ENCODE measurements at places on chromosomes 2 and 18.

DNA sequence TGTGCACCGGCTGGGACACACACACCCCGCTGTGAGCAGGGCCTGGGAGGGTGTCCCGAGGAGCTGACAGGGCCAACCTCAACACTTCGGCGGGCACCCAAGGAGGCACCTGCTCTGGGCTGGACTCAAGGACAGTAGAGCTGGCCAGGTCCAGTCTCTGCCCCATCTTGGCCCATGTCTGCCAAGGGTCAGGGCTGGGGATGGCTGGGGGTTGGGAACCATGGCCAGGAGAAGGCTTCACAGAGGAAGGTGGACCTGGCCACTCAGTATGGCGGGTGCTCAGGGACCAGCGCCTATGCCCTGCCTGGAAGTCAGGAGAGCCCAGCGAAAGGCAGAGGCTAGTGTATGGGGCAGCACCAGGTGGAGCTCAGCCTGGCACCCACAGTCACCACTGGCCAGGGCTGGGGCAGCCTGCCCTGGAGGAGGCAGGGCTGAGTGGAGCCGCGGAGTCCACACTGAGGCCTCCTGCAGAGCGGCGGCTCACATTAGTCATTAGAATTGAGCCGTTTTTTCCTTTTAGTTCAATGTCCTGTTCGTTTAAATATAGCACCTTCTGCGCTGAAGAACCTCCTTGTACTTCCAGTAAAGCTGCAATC lies 4.2 kb downstream of the ERFE start:
- DNase-seq: no peak

DNA sequence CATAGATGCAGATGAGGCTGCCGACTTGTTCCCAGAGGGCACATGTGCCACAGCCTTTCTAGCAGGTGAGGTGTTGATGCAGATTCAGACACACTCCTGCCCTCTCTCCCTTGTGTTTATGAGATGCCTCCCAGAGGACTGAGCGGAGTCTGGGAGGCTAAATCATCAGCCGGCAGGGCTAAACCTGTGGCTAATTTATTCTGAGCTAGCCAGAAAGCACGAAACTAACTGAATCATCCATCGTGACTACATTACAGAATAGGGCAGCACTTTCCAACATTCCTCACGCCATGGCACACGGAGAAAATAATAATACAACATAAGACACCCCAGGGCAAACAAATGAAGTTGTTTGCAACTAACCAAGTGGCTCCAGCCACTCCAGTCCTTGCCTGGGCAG lies 101.7 kb upstream of the FZD7 start:
- DNase-seq: no peak

DNA sequence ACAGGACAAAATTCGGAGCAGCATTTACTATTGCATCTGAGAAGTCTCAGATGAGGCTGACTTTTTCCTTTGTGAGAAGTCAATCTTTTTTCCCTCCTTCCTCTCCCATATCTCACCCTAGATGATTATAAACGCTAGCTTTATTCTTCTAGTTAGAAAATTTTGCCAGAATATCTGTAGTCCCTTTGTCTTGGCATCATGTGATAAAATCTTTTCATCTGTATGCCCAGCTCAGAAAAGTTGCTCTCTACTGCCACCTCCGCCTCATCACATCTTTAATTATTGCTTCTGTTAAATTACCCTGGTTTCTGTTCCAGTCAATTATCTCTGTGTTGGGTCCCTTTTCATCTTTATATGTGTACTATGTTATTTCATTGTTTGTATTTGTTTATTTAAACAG lies 210.8 kb upstream of the SLC35G4 start:
- no peak for DNase-seq

DNA sequence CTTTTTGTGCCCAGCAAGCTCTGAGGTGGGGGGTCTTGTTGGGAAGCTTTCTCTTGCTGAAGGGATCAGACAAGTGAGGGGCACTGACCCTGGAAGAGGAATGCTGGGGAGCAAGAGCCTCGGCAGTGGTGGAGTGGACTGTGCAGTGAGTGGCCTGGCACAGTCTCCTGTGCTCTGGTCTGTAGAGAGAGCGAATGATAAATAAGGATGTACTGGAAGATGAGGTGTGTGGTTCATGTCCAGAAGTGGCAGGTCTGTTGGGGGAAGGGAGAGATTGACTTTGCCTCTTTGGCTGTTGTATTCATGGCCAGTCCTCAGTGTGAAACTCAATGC lies 5.3 kb upstream of the SLC20A1 start:
- DNase-seq: no peak

GRCh38 chr2:67055387-67056304 lies 341.5 kb upstream of the ETAA1 start:
- no peak for DNase-seq

- DNase-seq: no peak
These were observed 1055.1 kb downstream of the LRP1B start for GRCh38 chr2:141075753-141076152.

- no peak for DNase-seq
These were observed 1.4 kb downstream of the MYO7B start for GRCh38 chr2:127536707-127537541.

DNA sequence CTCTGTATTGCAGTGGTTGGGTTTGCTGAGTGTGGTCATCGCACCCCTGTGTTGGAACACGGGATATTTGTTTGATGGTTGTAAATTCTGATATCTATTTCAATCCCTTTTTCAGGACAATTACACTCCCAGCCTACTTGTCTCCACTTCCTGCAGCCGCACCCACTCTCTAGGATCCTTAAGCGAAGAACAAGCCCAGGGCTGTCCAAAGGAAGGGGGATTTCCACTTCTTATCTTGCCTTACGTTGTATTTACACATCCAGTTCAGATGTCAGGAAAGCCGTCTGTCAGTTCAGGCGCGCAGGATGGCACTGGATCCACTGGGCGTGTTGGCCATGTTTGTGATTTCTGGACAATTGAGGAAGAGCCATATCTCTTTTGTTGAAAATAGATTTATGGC lies 834.5 kb upstream of the SALL3 start:
- DNase-seq: no peak

- no peak for DNase-seq
These were observed 136.5 kb downstream of the ZNF236 start for GRCh38 chr18:76958692-76959341.

DNA sequence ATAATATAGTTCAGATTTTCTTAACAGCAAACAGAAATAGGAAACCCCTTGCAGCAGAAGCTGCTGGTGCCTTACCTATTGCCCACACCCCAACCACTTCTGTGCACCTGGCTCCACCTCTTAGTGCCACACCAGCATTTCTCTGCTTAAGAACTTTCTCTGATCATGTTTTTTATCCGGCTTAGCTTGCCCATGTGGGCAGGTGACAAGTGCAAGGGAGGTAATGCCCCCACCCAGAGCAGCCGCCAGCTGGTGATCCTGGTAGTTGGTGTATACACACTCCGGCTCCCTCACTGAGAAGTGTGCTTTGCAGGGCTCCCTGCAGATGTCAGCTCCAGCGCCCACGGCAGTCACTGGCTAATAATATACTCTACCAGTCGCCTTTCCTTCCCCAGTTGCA lies 126.3 kb downstream of the ALPK2 start:
- DNase-seq: no peak

GRCh38 chr2:74564222-74564621 lies 9.7 kb downstream of the DOK1 start:
- no peak for DNase-seq

GRCh38 chr2:111117598-111118480 lies 2.9 kb upstream of the BCL2L11 start:
- DNase-seq: no peak

DNA sequence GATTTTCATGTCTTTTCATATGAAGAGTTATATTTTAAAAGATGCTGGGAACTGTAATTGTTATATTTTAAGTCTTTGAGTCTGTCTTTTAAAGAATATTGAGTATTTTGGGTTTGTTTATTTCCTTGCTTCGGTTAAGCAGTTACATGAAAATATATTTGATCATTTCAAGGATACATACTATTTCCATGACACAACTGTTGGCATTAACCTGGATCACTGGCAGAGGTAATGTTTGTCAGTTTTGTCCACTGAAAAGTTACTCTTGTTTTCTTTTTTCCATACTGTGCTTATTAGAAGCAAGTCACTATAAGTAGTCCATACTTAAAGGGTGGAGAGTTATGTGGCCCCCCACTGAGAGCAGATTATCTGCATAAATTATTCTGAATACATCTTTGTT lies 1142.0 kb upstream of the TMEFF2 start:
- no peak for DNase-seq

DNA sequence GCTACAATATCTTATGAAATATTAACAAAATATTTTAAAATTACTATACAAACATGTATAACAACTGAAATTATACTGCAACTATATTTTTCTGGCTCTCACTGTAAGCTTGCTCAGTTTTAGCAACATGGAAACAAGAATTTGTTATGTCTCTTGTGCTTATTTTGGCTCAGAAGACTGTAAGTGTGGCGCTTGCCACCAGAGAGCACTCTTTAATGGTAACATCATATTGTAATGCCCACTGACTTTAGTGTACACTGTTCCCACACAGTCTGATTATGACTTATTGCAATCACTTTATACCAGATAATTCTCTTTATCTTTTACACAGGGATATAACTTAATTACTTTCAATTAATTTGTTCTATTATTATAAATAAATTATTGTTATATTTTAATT lies 1500.6 kb upstream of the TMEFF2 start:
- DNase-seq: no peak

Data from anterior cingulate cortex (tissue), 58 donors.